Stimulated activated CD4-positive, alpha-beta T cell treated with anti-CD3 and anti-CD28 coated beads, Interleukin-2, amount 100 ng/mL, for 24 hours (primary cell): ENCODE measurements at places on chromosomes 5 and 9.

DNA sequence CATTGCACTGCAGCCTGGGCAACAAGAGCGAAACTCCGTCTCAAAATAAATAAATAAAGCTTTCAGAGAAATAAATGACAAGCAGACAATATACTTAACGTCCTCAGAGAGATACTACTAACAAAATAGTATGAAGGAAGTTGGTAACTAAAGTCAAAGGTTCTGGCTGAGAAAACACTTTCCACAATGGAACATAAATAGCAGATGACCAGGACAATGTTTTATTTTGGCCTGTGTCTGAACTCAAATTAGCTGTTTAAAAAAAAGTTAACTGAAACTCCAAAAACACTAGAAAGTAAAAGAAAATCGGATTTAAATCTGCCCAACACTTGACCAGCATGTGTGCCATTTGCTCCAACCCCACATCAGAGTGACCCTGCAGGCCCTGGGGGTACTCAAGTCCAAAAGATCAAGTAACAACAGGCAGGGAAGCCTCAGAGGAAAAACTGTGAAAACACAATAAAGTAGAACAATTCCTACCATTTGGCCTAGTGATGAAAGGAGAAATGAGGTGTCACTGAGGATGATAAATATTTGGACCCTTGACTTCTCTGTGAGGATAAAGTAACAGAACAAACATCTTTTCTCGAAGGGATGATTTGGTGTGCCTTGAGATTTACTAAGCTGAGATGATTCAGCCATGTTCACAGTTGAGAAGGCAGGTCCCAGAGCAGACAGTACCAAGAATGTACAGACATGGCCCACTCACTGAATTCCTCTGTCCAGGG lies 47.7 kb downstream of the LHFPL2 start:
- DNase-seq, result no peak

DNA sequence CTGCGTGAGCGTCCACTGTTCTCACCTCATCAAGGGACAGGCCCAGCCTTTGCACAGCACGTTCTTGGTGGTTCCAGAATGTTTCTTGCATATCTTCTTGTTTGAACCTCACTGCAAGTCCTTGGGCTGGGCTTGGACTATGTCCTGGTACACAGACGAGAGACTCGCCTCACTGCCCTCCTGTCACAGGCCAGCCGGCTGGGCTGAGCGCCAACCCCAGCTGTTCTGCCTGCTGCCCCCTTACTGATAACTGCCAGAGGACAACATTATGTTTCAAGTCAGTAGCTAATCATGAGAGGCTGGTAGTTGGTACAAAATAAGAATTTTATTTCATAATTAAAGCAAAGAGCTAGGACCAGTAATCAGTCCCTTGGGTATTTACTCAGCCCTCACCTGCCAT lies 52.8 kb upstream of the LRRTM2 start:
- DNase-seq, result no peak

DNA sequence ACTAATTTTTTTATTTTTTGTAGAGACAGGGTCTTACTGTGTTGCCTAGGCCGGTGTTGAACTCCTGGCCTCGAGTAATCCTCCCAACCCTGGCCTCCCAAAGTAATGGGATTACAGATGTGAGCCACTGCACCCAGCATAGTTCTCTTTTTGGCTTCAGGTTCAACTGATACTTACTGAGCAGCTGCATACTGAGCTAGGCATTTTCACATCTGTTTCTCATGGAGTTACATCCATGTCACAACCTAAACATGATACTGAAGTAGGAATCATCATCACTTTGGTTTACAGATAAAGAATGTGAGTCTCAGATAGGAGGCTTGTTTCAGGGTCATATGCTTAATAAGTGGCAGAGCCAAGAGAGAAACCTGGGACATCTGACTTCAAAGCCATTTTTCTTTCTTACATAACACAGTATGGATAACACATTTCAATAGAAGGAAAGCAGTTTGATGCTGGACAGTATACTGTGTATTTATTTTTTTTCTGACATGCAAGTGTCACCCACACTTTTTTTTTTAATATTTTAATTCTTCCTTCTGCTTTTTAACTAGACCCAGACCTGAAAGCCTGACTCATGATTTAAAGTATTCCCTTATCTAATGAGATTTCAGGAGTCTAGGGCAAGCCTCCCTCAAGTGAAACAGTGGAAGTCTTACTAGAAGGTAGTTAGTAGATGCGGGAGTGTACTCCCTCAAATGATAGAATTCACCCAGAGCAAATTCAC lies 90.8 kb downstream of the HACD4 start:
- DNase-seq, result no peak

DNA sequence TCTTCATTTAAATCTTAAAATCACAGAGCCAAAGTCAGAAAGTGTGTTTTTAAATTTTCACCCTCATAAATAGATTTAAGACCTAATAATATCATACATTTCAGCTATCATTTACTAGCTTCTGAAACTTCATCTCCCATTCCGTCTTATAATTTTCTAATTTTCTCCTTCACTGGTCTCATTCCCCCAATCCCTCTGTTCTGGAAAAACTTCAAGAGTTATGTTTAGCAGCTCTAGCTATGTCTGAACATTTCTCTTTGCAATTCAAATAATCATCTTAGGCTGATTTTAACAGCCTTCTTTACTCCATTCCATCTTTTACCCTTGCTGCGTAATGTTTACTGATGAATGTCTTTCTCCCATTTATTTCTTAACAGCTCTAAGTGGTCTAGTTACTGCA lies 192.4 kb downstream of the SLF1 start:
- DNase-seq, result no peak

DNA sequence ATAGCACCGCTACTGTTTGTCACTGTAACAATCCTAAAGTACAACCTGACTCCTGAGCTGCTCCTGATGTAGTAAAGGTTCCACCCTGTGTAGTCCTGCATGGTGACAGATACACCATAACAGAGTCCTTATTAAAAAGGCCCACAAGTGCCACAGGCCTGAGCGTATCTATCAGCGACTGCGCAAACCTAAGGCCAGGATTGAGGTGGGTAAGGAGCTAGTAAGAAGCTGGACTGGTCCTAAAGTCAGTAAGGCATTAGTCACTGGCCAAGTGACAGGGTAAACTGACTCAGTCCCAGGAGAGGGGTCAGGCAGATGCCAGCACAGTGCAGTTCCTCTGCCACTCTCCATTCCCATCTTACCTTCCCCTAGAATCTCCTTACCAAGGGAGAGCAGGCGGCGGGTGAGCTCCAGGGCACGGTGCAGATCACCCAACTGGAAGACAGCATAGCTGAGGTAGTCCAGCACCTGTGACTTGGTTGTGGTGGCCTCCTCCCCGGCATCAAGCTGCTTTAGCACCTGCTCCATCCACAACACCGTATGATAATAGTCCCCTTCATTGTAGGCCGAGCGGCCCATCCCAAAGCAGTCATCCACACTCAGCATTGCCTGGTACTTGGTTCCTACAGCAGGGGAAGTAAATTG lies 17.6 kb downstream of the P4HA2 start:
- no peak for DNase-seq

DNA sequence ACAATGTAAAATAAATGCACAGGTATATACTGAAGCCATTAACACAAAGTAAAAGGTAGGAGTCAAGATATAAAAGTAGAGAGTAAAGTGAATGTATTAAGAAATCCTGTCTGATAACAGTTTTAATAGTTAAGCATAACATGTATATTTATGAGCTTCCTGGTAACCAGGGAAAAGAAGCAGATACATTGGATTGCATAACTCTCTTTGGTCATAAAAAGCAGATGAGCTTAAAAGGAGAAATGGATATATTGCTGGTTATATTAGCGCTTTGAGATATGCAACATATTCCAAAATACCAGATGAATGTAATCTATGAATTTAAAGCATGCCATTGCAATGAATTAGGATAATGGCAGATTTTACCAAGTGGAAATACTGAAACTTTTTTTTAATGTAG lies 6.2 kb upstream of the TNFSF8 start:
- no peak for DNase-seq

DNA sequence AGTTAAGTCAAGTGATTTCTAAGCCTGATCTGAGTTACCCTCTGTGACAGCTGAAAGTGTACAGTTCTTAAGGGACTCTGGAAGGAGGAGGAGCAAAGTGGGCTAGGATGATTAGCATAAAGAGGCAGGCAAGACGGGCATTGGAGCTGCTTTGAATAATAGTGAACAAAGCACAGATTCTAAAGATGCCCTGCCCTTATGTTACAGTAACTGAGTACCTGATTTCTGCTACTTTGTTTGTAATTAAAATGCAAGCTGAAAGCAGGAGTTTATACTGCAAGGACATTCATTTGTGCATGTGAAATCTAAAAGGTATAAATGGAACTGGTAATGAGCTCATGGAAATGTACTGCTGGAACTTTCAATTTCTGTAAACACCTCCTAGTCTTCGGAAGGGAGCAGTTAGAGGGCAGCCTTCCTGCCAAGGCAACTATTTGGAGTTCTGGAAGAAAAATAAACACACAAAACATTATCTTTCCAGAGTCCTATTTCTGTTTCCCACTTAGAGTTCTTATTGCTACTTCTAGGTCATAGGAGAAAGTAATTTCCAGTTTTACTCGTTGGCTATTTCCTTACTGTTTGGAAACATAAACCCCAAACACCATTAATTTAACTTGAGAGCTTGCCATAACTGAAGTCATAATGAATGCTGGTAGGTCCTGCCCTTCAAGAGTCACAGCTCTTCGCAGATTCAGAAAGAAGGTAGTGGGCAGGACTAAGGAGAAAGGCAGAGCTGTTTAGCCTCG lies at the start of gene RANBP3L:
TSS of gene RANBP3L (minus strand) at position 45 of the 746 bp plus-strand sequence. CDS start 486 bp downstream, outside the sequence.
- DNase-seq, result no peak

DNA sequence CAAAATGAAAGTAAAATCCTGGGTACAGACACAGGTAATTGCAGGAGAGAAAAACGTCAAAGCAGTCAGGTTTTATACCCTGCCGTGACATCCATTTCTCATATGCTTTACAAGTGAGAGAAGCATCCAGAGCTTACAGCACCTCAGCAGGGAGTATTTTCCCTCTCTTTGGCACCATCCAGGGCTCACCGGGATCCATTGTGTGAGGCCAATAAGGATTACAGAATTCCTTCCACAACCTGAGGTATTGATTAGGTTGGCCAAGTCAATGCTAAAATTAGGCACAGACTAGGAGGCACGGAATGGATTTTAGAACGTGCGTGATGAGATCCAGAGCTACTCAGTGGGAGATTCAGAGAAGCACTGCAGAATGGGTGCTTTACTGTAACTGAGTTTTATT lies 296.6 kb downstream of the FBXL7 start:
- DNase-seq, result no peak

DNA sequence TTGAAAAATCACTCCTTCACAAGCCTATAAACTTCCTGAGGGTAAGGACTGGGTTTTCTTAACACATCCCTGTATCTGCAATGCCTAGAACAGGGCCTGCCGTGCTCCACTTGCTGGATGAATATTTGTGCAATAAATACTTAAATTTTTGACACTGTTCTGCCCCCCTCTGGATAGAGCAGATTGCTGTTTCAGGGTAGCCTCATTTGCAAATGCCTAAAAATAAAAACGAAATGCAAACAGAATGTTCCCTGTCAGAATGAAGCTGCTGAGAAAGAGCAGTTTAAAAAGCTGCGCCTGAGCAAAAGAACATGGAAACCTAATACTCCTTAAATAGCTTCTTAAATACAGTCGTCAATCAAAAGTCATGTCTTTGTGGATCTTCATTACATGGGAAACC lies 385.3 kb downstream of the PRELID2 start:
- DNase-seq, result no peak

DNA sequence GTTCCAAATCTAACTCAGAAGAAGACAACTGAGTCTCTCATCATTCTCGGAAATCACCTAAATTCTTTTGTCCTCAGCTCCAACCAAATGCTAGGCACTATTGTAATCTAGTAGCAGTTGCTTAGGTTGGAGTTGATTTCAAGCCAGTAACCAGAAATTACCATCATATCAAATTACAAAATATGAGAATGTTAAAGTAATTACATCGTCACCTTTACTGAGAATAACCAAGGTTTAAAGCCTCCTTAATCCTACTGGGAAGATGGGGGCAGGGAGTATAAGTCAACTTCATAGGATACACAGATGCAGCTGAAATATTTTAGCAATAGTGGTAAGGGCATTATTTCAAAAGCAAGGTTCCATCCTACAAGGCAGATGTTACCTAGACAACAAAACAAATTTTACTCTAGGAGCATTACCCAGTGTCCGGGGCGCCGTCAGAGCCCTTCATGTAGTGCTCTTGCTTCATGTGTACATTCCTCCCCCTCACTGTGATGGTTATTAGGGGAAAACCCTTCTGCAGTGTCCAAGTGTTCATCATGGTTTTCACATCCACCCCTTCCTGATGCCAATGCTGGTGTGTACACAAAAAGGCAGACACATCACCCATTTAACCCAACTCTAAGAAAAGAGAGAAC lies 19.5 kb downstream of the ERAP1 start:
- DNase-seq, result no peak

DNA sequence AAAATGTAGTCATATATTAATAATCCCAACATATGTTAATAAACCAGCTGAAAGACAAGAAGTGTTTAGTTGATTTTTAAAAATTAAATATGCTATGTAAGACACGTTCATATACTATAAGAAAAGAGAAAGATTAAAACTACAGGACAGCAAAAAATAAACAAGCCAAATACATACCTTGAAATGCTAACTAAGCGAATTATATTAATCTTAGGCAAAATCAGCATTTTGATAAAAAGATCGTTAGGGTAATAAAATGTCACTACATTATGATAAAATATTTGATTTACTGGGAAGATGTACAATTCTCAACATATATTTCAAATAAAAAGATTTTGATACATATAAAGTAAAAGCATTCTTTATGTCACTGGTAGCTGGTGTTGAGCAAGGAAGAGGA lies 938.3 kb downstream of the PTPRD start:
- no peak for DNase-seq

GRCh38 chr9:33125461-33125860 lies 41.7 kb downstream of the B4GALT1 start:
- no peak for DNase-seq

DNA sequence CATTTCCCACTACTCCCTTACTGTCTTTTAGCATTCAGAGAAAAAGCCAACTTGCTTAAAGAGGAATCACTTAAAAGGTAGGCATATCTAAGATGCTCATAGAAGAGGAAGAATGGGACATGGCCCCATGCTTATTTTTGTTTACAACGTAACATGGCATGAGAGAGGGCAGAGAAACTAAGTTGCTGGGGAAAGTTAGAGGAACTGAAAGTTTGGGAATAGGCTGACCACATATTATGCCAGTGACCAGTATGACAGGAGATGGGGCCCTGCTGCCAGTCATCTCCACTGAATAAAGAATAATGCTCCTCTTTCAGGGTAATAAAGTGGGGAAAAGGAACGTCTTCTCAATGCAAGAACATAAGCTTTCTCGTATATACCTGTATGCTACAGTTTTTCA lies 1.9 kb downstream of the PLPP6 start:
- no peak for DNase-seq

- no peak for DNase-seq
Observed at GRCh38 chr5:55037890-55038289, 13.8 kb downstream of the GZMK start.

DNA sequence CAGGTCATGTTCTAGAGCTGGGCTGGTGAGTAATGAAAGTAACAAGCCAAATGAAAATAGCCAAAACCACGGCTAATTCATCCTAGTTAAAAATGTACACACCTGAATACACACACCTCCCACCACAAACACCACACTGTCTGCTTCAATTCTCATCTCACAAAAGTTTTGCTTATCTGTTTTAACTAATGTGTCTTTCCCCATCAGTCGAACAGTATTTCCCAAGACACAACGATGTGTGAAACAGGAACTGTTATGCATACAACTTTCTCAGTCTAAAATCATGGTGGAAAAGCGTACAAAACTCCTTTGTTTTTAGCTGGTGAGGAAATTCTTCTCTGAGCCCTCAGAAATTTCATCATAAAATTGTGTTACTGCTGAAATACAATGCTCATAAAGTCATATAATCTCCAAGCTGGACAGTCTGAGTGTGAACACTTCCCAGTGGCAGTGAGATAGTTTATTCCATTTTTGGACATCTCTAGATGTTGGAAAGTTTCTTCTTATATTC lies 242.4 kb downstream of the EFNA5 start:
- no peak for DNase-seq
